Astrocyte of the hippocampus (primary cell): ENCODE measurements at places on chromosomes 6 and 20.
A peak's percentile ranks its signal among the peaks of the same experiment; 100 is the strongest.

- peak; percentile 95 for DNase-seq
Observed at GRCh38 chr6:14499841-14500240, 382.3 kb downstream of the CD83 start.

- DNase-seq, result peak; percentile 98
Observed at GRCh38 chr6:42315991-42316970, 98.6 kb upstream of the MRPS10 start.

GRCh38 chr6:77463308-77463860 is at the start of gene HTR1B:
HTR1B (minus strand) TSS chr6:77463491; CDS start chr6:77463403, 88 bp downstream.
- peak; percentile 61 for DNase-seq

DNA sequence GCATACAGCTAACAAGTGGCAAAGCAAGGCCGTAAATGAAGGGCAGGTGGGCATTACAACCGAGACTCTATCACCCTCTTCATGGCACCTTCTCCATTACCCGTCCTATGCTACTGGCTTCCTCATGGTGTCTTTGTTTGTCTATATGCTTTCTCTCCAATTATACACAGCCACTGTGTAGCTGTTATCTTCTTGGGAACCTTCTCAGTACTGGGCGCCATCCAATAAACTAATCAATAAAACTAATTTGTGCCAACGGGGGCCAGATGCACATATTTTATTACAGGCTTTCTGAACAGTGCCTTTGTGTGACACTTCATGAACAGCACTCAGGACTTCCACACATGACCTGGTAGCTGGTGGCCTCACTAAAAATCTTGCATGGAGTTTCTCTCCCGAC is 149.8 kb upstream of the PCSK2 start:
- no peak for DNase-seq

- DNase-seq, result no peak
Observed at GRCh38 chr6:74588094-74588832, 617.6 kb downstream of the COL12A1 start.

- DNase-seq, result no peak
Observed at GRCh38 chr20:63333241-63333836, 27.8 kb downstream of the CHRNA4 start.

DNA sequence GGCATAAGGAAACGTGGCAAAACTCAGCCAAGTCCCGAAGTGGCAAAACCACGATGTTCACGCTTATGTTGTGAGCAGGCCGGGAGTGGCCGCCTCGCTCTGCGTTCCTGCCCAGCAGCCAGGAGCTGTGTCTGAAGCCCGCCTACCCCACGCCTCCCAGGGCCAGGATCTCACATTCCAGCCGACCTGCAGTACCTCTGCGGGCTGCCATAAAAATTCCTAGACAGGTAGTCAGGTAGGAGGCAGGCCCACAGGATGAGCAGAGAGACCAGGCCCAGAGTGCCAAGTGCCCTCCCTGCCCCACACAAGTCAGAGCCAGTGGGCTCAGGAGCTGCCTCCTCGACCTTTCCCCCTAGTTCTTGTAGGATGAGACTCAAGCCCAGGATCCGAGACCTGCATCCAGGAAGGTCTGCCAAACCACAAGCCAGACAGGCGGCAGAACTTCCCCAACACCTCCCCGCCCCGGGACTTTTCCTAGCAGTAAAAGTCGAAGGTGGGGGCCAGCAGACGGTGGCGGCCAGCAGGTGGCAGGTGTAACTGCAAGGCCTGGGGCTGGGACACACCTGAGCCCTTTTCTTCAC is 16.7 kb downstream of the PMEPA1 start:
- DNase-seq, result peak; percentile 89

DNA sequence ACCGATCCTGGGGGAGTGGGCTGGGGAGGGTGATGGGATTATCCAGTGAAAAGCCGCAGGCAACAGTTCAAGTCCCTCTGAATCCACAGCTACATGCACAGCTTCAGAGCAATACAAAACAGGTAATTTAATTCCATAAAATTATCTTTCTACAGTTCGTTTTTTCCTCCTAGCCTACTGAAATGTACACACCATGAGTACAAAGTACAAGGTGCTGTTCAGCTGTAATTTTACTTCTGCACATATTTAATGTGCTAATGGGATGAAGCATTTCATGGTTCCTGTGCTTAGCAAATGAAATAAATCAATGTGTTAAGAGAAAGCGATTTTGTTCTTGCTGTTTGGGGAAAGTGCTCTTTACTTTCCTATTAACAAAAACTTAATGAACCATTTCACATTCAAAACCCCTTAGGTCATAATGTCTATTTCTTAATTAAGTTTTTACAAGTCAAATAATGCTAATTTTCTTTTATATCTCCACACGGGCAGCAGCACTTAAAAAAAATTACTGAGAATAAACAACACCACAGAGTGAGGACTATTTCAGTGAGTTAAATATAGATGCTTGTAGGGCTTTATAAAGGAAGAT is 71.8 kb downstream of the INSM1 start:
- no peak for DNase-seq

DNA sequence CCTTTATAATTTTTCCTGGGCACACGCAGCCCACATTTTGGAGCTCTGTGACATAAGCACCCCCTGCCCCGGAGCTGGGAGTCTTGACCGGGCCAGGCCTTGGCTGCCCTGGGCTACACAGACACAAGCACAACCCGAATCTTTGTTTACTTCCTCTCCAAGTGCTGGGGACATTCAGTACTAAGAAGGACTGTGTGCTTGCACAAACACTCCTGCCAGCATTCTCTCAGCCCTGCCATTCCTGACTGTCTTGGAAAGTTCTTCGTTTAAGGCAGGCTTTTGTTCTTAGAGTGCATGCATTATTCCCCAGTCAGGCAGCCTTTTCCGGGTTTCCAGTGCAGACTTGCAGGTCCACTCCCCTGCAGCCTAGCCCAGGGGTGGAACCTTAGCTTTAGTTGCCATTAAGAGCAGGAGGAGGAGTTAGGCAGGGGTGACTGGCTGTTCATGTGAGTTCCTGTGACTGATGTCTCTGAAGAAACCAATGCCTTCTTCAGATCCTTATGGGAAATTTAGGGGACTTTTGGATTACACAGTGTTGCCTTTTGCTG is 28.6 kb downstream of the FOXO3 start:
- peak; percentile 77 for DNase-seq

DNA sequence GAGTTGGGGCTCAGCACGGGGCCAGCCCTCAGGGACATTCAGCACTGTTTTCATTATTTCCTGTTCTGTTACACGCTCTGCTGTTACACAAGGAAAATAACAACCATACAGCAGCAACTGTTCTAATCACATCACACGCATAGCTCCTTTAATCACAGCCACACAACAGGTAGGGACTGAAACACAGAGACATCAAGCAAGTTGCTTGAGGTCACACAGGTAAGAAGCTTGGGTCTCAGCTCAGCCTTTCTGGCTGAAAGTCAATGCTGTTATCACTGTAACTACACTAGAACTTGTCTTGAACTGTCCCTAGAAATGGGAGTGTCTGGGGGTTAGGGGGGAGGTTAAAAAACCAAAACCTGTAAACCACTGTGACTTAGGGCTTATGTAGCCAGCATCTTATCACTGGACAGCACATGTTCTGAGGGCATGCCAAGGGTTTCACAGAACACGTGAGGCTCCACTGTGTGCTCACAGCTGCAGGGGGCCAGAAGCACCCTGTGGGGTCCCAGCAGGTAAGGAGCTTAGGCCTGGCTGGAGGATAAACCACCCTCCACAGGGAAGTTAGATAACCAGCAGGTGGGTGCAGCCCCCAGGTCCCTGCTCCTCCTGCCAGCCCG is 146.0 kb downstream of the EYA2 start:
- no peak for DNase-seq

DNA sequence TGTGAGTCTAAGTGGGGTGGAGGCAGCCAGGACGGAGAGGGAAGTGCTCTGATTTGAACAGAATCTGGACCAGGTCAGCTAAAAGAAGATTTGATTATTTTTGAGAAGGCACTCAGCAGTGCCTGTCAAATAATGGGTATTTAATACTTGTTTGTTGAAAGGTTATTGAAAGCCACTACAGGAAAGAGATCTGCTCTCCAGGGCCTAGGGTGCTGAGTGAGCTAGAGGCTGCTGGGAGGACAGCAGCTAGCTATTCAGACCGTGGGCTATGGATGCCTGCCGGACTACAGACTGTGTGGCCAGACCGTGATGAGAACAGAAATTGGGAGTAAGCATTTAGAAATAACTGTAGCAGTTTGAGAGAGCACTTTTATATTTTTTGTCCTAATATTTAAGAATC is 8.8 kb downstream of the SLC35F1 start:
- DNase-seq, result peak; percentile 10

- peak; percentile 43 for DNase-seq
Observed at GRCh38 chr6:19834858-19835257, 2.3 kb upstream of the ID4 start.

- DNase-seq, result peak; percentile 27
Observed at GRCh38 chr6:17429383-17430061, 36.1 kb downstream of the CAP2 start.

DNA sequence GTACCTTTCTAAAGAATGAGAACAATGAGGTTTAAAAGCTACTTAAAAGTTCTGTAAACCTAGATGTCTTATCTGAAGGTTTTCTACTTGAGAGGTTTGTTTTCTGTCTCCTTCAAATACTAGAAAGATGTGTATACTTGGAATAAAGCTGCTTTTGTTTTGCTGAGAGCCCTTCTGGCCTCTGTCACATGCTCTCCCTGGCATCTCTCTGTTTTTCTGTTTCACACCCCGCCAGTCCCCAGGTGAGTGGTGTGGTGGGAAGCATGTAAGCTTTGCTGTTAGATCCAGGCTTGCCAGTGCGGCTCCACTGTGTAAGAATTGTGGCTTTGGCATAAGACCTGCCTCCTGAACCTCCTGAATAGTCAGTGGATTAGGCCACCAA is 56.8 kb downstream of the SNX9 start:
- DNase-seq, result peak; percentile 49

- DNase-seq, result no peak
Observed at GRCh38 chr20:6041808-6042265, 12.0 kb downstream of the LRRN4 start.

DNA sequence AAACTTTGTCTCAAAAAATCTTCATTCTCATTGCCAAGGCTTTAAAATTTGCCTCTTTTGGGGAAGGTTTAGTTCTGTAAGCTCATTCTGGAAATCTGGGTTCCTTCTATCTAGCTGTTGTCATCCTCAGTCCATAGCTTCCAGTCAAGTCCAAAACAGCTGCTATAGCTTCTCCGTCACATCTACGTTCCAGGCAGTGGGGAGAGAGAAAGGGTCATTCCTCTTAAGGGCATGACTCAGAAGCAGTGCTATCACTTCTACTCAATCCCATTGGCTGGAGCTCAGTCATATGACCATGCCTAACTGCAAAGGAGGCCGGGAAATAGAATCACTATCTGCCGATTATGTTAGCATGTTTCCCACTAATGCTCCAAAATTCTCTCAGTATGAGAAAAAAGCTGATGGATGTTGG is 141.4 kb upstream of the PTPN1 start:
- peak; percentile 22 for DNase-seq

DNA sequence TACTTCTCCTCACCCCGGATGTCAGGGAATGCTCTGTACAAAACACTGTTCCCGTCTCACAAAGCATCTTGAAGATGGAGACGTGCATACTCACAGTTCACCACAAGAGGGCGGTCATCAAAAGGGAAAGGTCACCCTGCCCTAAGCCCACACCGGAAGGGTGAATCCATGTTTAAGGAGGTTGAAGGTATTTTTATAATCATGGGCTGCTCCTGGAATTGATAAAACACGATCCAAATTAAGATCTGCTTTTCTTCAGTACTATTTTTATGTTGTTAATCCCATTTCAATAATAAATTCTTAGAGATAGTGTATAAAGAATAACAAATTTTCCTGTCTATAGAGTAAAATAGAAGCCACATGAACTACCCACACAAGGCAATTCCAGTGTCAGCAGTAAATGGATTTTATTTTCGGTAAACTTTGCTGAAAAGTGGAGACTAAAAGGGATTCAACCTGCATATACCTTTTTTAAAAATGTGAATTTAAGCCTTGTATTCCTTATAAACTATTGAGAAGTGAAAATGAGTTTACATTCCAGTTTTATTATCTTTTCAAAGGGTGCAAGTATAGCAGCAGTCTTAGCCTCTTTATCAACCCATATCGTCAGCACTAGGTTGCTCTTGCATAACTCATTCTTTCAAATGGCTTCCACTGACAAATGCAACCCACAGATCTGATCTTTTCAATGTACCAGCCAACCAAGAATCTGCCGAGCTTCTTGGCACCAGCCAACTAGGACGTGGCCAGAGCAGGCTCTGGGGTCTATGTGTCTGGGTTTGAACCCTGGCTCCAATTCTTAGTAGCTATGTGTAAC is 79.7 kb upstream of the MBOAT1 start:
- DNase-seq, result peak; percentile 90

- DNase-seq, result peak; percentile 7
Observed at GRCh38 chr20:23050076-23050838, 785 bp upstream of the THBD start.

DNA sequence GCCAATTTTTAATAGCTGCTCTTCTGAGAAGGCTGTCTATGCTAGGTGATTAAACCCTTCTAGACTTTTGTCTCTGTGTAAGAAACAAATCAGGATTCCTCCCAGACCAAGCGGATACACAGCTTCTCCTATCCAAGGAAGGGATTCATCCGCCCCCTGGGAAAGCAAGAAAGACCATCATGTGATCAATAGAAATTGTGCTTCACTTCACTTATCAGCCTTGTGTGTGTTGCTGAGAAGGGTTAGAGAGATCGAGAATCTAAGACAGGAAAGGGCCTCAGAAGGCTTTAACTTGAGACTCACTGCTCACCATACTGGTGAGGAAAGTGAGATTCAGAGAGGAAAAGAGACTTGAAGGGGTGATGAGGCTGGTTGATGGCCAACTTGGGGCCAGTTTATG is 1.5 kb downstream of the ABCC10 start:
- no peak for DNase-seq

DNA sequence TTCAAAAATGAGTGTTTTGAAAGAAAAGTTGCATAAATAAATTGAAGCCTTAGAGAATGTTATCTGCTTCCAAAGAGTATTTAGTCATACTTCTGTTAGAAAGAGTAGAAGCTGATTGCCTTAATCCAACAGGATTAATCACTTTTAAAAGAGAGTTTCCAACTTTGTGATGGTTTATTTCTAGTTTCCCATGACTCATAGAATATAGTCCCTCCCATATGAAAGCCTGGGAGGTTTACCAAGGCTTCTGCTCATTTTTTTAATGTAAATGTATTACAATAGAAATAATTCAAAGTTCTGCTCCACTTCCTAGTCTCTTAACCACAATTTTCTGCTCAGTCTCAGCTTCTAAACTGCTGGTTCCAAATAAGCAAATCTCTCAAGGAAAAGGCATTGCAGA is 118.0 kb upstream of the IRAK1BP1 start:
- DNase-seq, result peak; percentile 3

DNA sequence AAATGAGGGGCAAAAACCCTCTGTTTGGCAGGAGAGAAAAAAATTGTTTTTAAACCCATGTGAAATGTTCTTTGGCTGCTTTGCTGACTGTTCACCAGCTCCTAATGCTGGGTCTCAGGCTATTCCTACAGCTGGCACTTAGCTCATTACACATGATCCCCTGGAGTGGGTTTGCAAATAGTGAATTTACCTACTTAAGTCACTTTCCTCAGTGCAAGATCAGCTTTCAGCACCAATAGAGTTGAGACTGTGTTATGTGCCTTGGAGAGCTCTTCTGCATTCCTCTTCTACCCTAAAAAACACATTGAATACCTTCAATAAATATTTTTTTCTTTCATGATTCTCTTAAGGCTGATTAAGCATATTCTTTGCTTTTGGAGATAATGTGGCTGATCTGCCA is 58.4 kb upstream of the PRDM1 start:
- DNase-seq, result no peak
